Fibroblast of skin of right biceps (primary cell): ENCODE measurements at places on chromosomes 1 and 21.

- DNase-seq = peak; percentile 42
These were observed 40.4 kb downstream of the LIN9 start for GRCh38 chr1:226268421-226269124.

DNA sequence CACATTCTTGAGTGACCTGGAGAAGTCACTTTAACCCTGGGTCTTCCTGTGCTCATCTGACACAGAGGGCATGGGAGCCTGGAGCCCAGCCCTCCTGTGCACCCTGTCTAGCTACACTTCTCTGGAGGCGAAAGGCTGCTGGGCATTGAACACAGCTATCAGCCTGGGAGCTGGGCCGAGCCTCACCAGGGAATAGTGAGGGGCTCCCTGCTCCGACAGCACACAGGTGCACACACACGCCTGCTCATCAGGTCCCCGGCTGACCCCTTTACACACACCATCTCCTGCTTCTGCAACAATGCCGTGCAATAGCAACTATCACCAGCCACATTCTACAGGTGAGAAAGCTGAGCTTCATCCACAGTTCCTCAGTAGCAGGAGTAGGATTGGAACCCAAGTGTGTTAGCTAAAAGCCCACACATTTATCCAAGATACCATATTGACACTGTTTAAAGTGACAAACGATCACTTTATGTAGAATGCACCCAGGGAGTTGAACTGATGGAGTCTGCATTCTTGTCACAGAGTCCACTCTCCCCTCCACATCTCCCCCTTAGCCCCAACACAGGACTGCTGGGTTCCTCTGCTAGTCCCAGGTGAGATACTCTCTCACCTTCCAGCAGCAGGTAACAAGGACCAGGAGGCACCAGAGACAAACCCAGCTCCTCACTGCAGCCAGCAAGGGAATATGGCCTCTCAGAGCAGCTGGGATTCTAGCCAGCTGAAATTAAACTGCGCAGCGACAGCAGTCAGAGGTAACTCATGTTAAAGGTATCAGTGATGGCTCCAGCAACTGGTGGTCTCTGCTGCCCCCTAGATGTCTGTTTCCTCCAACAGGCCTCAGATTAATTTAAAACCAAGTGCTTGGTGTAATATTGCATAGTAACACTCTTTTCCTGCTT, 18.3 kb upstream of the CAPN8 start:
- peak; percentile 42 for DNase-seq

GRCh38 chr1:9691691-9692090, 40.2 kb downstream of the PIK3CD start:
- DNase-seq = peak; percentile 36

DNA sequence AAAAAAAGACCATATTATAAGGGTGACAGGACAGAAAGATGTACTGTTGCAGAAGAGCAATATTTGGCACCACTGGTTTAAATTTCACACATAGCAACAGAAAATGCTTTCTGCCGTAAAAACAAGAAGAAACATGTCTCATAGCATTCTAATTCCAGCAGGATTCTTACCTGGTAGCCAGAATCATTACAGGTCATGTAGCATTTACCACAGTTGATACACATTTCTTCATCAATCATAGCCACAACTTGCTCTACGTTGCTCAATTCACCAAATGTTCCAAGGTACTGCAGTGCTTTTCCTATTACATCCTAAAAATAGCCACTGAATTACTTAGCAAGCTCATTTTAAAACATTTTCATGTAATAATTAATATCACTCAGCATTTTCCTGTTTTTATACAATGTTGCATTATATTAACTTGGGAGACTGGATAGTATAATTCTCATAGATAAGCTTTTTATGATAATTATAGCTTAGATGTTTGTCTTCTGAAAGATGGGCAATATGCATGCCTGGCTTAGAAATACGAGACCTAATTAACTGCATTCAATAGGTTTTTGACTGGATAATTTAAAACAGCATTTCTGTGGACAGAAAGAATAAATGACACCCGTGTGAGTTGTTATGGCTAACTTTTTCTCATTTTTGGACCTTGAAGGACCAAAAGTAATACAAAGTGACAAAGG, 360.7 kb downstream of the PTBP2 start:
- no peak for DNase-seq

- peak; percentile 3 for DNase-seq
These were observed 533.3 kb downstream of the PTBP2 start for GRCh38 chr1:97254731-97255463.

DNA sequence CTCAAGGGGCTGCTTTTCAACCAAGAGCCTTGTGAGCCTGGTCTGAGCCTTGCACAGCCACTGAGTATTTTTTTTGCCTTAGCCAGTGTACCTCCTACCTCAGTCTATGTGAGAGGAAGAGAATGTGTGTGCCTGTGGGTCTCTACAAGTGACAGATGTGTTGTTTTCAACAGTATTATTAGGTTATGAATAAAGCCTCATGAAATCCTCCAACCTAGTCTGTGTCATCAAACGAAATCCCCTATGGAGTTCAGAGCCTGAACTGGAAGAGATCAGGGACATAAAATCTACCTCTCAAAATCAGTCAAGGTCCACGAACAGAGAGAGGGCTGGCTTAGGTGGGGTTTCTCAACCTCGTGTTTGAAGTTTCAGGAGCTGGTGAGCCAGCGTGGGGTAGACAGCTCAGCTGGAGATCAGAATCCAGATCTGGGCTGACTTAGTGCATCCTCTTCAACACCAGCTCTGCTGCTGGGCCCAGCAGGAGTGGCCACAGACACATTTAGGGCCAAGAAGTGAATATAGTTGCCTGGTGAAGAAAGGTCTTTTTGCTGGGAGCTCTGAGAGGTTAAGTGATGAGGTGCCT, 8.2 kb downstream of the XKR8 start:
- no peak for DNase-seq
